ENCODE measurements at places on chromosomes 3 and 15.

DNA sequence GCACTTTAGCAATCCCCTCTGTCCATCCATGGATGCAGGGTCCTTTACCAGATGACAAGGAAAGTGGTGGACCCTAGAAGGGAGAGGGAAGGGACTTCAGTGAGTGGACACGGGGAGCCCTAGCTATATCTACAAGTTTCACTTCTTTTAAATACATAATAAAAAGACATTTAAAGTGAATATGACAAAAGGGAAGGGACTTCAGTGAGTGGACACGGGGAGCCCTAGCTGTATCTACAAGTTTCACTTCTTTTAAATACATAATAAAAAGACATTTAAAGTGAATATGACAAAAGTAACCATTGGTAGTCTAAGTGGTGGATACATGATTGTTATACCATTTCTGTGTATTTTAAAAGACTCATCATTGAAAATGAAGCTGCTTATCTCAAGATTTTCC, 81.9 kb upstream of the HES1 start:
- no peak for DNase-seq

DNA sequence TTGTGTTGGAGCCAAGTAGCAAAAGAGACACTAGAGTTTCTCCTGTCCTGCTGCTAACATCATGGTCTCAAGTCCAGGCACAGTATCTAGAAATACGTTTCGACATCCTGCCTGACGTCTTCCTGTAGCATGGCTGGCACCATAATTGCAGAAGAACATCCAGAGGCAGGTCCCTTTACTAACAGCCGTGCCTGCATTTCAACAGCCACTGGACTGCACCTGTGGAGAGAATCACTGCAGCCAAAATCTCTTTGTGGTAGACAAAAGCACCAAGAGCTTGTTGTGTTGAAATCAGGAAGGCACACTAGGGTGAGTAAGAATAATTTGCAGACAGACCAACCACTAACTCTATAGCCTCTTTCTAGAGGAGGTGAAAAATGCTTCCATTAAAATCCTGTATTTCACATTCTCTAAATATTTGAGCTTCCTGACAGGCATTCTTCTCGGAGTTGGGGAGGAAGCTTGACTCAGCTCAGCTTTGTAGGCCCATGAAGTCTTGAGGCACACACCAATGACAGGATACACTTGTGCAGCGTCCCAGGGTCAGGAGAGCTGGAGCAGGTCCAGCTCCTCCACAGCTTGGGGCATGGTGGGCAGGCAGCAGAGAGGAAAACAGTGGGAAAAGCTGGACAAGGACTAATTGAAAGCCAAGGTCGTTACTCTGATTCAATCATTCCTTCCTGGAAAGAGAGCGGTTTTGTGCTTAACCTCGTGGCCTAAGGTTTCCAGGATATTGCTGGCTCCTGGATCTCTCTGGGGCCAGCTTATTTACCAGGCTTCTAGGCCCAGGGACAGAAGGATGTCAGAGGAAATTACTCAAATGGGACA, 244.9 kb downstream of the FAM43A start:
- no peak for DNase-seq

DNA sequence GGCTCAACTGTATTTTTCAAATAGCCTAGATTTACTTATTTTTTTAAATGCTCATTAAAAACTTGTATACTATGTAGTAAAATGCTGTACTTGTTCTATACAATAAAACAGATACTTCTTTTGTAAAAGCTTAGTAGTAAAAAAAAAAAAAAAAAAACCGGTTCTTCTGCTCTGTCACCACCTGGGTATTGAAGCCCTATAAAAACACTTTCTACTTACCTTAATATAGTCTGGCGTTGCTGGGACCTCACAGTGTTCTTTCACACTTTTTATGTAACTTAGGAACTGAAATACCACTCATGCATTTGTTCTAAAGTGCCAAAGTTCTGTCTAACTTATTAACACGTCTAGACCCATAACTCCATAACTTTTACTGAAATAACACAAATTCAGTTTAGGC, 61.4 kb downstream of the TASOR start:
- peak; percentile 4 for DNase-seq

- DNase-seq, result no peak
These were observed 62.2 kb downstream of the VGLL4 start for GRCh38 chr3:11581237-11582190.

DNA sequence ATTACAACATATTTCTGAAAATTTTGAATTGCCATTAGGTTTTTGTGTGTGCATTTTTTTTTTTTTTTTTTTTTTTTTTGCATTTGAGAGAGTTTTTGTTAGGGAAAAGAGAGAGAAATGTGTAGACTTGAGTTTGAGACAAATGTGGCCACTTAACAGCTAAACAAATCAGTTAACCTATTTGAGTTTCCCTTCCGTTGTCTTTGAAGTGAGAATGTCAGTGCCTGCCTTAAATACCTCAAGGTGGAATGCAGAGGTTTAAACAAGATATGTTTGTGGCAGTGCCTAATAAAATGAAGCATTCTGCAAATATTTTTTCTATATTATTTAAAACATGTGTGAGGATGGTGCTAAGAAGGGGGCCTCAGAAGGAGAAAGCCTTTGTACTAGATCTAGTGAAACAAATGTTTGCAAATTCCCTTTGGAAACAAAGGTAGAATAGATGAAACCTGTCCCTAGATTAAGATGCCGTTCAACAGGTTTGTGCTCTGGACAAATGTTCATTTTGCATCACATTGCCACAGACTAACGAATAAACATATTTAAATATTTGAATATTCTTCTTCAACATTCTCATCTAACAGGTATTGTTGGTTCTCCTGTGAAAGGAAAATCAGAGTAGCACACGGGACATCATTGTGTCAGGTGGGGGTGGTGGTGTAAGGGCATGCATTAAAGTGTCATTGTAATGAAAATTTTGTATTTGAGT, 80.7 kb downstream of the SATB1 start:
- no peak for DNase-seq

- DNase-seq, result no peak
These were observed 15.1 kb upstream of the UACA start for GRCh38 chr15:70778258-70779076.

- no peak for DNase-seq
These were observed 32.3 kb downstream of the RNU5B-1 start for GRCh38 chr15:65336493-65337435.

DNA sequence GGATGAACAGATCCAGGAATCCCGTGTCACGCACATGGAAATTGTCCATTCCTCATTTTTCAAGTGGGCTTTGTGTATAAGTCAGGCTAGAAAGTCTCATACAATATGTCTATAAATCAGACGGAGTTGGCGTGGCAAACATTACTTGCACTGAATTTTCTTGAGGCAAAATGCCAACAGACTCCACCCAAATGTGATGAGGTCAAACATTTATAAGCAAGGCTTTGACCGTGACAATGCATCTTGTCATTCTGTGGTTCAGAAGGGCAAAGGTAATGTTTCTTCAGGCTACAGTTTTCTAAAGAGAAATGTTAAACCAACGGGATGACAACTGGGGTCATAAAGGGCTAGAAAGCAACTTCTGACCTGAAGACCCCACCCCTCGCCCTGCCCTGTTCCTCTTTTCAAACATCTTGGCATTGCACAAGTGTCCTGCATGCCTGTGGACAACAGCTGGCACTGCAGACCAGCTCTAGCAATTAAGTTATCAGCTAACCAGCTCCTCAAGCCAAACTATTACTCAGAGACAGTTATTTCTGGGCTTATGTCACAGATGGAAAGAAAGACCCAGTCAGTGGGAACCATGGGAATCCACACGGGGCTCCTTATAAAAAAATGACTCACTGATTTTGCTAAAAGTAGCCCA, 36.5 kb upstream of the SPTBN5 start:
- DNase-seq, result no peak

DNA sequence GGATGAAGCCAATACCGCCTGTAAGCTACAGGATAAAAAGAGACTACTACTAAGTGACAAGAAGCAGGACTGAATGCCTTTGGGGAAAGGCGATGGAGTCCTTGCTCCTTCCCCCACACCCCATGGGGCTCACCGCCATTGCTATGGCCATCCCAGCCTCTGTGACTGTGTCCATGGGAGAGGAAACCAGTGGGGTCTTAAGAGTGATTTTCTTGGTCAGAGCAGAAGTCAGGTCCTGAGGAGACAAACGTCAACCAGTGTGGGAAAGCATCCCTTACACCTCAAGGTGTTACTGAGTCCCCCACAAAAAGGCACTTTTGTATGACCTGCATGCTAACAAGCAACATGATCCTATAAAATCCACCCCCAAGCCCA, 913 bp downstream of the IMPDH2 start:
- no peak for DNase-seq

DNA sequence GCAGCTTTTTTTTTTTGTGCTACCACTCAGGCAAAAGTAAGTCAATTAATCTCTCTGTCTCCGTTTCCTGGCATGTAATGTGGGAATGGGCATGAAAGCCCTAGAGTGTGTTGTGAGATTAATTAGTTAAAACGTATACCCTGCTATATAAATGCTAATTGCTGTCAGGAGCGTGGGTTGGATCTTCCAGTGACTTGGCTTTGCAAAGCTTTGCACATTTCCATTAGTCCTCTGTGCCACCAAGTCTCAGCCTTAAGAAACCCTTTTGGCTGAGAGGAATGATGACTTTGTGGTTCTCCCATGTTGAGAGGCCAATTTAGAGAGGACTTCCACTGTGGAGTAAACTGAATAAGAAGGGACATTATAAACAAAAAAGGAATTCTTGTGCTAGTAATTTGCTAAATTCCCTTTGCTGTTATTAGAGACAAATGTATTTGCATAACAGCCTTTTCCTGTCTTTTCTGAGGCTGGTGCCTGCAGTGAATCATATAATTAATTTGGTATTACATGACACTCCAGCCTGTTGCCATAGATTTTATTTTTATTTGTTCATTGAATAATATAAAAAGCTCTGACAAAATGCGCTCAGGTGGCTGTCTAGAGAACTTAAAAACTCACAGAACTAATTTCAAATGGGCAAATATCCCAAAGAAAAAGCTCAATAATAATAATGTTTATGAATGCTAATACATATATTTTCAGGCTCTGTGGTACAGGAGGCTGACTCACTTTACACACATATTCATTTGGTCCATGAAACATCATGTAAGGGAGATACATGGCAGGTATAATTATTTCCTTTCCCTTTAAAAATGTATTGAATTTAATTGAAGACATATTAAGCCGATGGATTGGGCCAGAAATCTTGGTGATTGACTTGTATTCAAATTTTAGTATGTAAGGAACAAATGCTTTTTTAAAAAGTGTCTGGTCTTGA, 82.7 kb downstream of the IL1RAP start:
- DNase-seq, result no peak

DNA sequence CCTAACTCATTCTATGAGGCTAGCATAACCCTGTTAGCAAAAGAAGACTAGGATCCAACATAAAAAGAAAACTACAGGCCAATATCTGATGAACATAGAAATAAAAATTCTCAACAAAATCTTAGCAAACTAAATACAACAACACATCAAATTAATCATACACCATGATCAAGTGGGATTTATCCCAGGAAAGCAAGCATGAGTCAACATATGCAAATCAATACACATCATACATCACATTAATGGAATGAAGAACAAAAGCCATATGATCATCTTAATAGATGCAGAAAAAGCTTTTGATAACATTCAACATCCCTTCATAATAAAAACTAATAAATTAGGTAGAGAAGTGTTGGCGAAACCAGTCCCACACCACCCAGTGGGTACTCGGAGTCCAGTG, 136.1 kb upstream of the MME start:
- DNase-seq, result no peak

DNA sequence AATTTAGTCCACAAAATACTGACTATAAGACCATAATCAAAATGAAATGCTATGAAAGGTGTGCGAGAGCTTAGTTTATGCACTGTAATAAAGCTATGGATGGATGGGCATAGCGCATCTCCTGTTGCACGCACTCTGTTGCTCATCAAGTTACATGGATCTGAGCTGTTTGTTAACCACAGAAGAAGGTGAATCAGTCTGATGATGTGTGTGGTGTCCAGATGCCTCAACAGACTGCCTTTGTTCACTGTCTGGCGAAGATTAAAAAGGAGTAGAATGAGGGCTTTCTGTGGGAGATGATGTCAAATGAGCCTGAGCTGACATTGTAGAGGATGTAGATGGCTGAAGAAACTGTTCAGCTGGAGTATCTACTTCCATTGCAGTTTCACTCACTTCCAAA, 36.1 kb downstream of the NSMCE3 start:
- DNase-seq, result no peak

DNA sequence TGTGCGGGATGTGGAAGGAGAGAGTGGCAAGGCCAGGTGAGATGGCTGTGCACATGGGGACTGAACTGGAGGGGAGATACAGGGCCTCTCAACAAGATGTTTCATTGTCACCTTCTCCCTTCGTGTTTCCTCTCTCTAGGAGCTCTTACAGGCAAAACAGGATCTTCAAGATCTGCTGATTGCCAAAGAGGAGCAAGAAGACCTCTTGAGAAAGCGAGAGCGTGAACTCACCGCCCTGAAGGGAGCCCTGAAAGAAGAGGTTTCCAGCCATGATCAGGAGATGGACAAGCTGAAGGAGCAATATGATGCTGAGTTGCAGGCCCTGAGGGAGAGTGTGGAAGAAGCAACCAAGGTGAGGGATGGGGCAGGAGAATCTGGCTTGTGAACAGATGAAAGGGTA, 85.2 kb downstream of the CGNL1 start:
- no peak for DNase-seq

GRCh38 chr15:68052431-68052830, 1.7 kb upstream of the PIAS1 start:
- DNase-seq, result no peak

DNA sequence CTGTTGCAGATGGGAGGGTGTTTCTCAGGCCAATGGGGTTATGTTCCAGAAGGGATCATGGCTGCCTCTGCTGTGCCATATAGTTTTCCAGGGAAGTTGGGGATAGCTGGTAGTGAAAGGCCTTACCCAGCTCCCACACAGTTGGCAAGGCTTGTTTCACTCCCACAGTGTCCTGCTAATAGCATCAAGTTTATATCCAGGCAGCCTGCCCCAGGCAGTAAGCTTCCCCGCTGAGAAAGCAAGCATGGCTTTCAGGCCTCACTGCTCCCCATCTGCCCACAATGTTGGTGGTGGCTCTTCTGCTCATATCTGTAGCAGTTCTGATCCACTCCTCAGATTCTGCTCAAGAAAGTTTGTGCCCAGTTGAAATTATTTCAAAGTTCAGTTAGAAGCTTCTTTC, 50.9 kb upstream of the DCBLD2 start:
- no peak for DNase-seq

- peak; percentile 4 for DNase-seq
These were observed 431.2 kb upstream of the RGMA start for GRCh38 chr15:93520206-93520605.

GRCh38 chr3:141812084-141812483, 48.9 kb downstream of the GRK7 start:
- DNase-seq, result no peak

GRCh38 chr3:107082527-107082926, 294.7 kb upstream of the CCDC54 start:
- DNase-seq, result no peak

- DNase-seq, result no peak
These were observed 7.3 kb downstream of the CCDC71 start for GRCh38 chr3:49158792-49159191.

DNA sequence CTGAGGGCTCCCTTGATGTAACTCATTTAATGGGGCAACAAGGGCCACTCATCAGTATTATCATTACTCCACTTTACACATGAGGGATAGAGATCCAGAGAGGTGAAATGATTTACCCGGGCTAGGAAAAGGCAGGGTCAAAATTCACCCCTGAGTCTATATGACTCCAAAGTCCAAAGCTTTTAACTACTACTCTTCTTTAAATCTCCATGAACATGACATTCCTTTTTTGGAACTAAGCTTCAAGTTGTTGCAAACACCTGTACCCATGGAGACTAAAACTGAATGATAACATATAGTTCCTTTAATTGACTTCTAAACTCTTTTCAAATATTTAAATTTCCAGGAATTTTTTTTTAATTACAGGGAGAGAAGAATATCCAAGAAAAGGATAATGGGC, 292.9 kb upstream of the GADL1 start:
- no peak for DNase-seq

All from NCI-H1417 treated with DMSO at 0.1 percent for 48 hours (cell line).